ENCODE measurements at places on chromosomes 6 and 20.

DNA sequence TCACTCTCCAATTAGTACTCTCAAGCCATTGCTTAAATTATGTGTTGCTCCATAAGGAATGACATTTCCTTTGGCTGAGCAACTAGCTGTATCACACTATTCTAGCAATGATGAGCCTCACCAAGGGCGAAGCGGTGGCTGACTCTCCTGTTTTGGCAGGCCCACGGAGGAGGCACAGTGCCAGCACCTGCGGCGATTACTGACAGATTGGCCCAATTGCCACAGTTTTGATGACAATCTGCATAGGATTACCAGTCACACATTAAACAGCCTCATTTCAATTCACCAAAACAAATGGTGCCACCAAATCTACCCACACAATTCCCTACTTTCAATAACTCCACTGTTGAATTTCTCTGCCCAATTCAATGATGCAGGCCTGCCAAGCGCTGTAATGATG is 286.9 kb downstream of the PTPRK start:
- DNase-seq, result no peak

GRCh38 chr20:24576447-24576846 is 107.0 kb downstream of the SYNDIG1 start:
- no peak for DNase-seq

GRCh38 chr20:62132421-62132820 is 10.1 kb downstream of the LSM14B start:
- DNase-seq, result no peak

GRCh38 chr6:143878272-143878760 is 14.0 kb downstream of the ZC2HC1B start:
- no peak for DNase-seq

DNA sequence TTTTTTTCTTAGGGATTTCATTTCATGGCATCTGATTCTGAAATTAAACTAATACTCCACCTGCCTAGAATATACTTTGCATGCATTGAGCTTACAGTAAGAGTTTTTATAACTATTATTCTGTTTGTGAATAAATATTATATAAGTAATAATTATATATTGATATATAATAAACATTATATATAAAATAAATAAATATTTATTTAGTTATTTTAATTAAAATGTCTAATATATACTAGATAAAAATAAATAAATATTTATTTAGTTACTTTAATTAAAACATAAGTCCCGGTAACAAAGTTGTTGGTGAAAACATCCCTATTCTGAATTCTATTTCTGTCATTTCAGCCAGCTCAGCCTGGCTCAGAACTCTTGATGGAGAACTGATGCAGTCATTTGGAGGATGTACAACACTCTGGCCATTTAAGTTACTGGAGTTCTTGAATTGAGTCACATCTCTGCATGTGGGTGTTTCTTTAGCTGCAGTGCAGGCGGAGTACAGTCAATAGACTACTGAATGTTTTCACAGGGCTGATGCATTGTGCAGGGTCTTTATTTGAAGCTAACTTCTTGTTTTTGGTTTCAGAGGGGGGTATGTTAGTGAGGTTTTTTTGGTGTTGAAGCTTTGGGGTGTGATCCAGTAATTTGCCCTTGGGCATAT is 508.9 kb upstream of the ADGRB3 start:
- no peak for DNase-seq

- no peak for DNase-seq
Observed at GRCh38 chr6:11258260-11259237, 26.1 kb upstream of the NEDD9 start.

DNA sequence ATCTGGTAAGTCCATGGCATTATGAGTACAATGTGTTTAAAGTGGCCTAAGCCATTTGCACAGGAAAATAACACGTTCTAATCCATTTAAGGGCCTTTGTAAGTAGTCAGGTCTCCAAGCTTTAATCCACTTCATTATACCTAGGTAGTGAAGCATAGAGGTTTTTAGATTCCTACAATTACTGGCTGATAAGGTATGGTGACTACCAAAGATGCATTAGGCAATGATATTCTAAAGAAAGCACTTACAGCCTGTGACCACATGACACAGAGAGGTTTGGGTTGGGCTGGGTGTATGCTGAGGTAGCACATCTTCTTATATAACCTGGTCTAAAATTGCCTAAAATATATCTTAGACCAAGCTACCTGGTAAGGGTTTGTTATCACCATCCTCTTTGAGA is 504.4 kb downstream of the TFAP2B start:
- DNase-seq, result no peak

GRCh38 chr6:53645859-53646258 is 19.7 kb downstream of the KLHL31 start:
- no peak for DNase-seq

DNA sequence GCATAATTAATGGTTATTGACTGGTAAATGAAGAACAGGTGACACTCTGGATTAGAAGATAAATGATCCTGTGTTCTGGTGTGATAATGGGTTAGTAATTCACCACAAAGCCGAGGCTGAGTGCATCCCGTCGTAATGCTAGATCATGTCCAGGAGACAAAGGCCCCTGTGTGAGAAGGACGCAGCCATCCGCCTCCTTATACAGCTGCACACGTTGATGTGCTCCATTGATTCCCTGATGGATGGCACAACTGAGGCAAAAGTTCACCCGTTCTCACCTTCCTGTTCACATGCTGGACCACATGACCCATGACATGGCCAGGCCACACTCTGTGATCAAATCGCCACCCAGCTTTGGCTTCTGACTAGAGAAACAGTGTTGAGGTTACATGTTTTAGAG is 136.1 kb downstream of the FOXC1 start:
- DNase-seq, result no peak
